ENCODE measurements at places on chromosomes 4 and X.

DNA sequence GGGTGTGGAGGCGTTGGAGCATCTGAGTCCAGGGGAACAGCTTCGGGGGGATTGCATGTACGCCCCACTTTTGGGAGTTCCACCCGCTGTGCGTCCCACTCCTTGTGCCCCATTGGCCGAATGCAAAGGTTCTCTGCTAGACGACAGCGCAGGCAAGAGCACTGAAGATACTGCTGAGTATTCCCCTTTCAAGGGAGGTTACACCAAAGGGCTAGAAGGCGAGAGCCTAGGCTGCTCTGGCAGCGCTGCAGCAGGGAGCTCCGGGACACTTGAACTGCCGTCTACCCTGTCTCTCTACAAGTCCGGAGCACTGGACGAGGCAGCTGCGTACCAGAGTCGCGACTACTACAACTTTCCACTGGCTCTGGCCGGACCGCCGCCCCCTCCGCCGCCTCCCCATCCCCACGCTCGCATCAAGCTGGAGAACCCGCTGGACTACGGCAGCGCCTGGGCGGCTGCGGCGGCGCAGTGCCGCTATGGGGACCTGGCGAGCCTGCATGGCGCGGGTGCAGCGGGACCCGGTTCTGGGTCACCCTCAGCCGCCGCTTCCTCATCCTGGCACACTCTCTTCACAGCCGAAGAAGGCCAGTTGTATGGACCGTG lies 2.2 kb downstream of the AR start:
- DNase-seq = peak; percentile 19

DNA sequence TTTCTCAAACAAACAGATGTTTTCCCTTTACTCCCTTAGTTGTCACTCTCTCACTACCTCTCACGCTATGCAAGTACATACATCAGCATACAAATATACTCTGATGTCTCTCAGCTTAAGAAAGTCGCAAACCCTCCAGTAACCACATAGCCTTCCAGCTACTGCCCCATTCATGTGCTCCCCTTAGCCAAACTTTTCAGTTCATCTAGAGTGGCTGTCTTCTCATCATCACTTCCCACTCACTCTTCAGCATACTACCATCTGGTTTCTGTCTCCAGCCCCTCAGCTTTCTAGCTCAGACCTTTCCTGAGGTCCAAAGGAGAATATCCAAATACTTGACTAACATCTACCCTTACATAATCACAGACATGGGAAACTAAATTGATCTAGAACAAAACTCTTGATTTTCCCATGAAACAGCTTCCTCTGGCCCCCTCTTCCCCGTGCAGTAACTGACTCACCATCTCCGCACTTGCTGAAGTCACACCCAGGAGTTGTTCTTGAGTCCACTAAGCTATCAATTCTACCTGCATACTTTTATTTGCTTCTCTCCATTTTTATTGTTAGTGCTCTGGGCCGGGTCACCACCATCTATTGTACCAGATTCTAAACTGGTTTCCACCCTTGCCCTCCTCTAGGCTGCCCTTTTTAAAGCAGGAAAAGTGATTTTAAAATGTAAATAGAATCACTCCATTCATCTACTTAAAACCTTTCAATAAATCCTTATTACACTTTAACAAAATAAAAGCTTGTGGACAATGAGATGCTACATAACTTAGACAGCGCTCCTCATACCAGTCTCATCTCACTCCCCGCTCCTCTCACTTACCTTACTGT lies 57.2 kb downstream of the CASP6 start:
- DNase-seq = no peak

DNA sequence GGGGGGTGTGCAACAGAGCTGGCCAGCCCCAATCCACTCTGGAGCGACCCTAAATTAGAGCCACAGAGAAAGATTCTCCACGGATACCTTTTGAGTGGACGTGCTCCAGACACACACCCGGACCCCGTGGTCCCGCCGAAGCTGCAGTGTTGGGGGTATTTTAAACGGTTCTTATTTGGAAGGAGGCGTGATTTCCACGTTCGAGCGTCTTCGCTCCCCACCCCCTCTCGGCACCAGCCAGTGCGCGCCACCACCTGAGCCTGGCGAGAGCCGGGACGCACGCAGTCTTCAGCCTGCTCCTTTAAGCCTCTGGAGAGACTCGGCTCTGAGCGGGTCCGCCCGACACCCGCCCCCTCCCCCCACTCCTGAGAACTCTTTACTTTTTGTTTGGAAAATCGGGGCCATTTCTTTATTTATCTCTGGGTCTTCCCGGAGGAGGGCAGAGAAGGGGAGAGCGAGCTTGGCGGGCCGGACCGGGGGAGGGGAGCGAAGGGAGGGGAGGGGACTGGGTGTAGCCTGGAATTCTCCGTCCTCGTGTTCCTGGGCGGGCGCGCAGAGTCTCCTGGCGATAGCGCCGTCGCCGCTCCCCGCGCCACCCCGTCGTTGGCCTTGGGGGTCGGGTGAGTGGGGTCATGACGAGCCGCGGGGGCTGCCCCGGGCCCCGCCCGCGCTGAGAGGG lies 668 bp upstream of the PTCHD1 start:
- no peak for DNase-seq

GRCh38 chr4:20287246-20287645 lies 35.5 kb downstream of the SLIT2 start:
- no peak for DNase-seq

- no peak for DNase-seq
Observed at GRCh38 chr4:102614801-102615200, 113.6 kb downstream of the NFKB1 start.

- DNase-seq = no peak
Observed at GRCh38 chr4:74541667-74542066, 96.7 kb downstream of the AREG start.

DNA sequence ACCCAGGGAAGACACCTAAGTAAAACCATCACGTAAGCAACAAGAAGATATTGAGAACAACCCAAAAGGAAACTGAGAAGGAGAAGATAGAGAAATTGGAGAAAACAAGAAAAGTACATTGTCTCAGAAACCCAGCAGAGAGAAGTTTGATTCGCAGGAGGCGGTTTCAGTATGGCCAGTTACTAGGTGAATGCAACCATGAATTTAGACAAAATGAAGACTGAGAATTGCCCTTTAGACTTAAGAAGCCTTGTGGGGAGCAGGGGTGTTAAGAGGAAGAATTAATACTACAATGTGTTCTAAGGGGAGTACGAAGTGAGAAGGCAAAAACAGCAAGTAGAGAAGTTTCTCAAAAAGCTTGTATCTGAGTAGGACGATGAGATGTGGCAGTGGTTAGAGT lies 229.3 kb upstream of the NEIL3 start:
- DNase-seq = no peak

DNA sequence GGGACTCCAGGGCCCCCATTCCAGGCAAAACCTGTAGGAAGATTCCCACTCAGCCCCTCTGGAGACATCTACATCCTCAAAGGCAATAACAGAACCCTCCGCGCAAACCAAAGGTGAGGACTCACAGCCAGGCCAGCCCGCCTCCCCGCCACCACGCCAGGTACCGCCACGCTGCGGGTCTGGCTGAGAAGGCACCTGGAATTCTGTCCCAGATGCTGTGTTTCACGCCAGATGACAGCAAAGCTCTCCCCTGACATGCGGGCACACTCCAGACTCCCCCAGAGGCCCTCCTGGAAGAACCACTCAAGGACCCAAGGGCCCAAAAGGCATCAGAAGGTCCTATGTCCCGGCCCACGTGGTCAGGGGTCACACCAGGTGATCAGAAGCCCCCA lies 59.6 kb downstream of the FAM53A start:
- no peak for DNase-seq

GRCh38 chrX:11066812-11067211 lies 44.3 kb upstream of the HCCS start:
- no peak for DNase-seq

DNA sequence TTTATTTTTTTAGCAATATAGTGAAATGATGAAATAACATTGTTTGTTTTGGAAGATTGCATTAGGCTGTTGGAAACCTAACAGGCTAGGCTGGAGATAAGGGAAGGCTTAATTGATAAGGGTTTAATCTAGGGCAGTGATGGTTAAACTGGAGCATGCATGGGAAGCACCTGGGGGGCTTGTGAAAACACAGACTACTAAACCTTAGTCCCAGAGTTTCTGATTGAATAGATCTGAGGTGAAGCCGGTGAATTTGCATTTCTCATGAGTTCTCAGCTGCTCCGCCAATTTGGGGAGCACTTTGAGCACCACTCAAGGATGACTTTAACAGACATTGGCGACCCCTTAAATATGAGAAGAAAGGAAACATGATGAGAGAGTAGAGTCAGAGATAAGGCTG lies 11.5 kb downstream of the STK26 start:
- DNase-seq = no peak

GRCh38 chrX:6149060-6149872 lies 79.4 kb downstream of the NLGN4X start:
- no peak for DNase-seq

- no peak for DNase-seq
Observed at GRCh38 chr4:157023941-157024340, 52.0 kb upstream of the GLRB start.

DNA sequence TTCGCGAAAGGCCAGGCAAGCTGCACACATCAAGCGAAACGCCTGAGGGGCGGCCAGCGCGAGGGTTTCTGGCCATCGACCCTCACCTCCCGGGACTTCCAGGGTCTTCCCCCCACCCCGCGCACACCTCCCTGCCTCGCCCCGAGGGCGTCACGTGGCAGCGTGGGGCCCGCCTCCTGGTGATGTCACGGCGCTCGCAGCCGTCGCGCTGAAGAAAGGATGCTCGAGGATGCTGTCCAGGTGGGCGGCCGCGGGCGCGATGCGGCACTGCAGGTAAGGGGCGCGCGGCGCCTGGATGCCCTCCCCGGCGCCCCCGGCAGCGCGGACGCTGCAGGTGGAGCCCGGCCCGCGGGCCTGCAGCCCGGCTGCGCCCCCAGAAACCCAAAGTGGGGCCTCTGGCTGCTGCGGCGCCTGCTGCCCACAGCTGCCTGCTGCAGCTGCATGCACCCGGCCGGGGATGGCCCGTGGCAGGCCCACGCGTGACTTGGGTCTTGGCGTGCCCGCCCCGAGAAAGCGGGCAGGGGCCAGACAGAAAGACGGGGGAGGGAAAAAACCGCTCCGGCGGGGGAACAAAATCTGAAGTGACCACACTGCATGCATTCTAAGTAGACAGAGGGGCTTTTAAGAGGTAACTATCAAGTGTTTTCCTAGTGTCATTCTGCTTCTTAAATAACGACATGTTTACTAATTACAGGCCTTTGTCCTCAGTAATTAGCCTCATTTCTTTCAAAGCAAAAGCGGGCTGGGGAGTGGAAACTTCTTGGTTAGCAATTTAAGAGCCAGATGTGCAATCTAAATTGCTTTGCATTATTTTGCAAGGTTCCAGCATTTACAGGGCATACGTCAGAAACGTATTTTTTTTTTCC lies 1.7 kb downstream of the CLCN4 start:
- DNase-seq = no peak

DNA sequence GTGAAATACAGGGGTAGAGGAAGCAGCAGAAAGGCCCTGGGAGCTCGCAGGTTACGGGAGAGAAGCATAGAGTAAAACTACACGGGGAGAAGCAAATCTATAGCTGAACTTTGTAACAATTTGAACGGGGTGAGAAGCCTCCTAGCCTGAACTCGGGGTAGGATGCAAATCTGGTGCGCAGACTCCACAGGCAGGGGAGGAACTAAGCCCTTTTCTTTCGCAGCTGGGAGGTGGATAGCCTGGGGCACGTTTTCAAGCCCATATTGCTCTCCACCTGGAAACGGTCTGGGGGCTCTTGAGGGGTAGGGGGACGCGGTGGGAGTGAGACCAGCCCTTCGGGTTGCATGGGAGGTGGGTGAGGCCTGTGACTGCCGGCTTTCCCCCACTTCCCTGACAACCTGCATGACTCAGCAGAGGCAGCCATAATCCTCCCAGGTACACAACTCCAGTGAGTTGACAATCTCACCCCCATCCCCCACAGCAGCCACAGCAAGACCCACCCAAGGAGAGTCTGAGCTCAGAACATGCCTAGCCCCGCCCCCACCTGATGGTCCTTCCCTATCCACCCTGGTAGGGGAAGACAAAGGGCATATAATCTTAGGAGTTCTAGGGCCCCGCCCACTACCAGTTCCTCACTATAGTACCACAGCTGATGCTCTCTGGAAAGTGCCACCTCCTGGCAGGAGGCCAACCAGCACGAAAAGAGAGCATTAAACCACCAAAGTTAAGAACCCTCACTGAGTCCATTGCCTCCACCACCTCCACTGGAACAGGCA lies 29.9 kb downstream of the SOWAHB start:
- no peak for DNase-seq

- DNase-seq = no peak
Observed at GRCh38 chr4:90769251-90769650, 642.1 kb downstream of the CCSER1 start.

DNA sequence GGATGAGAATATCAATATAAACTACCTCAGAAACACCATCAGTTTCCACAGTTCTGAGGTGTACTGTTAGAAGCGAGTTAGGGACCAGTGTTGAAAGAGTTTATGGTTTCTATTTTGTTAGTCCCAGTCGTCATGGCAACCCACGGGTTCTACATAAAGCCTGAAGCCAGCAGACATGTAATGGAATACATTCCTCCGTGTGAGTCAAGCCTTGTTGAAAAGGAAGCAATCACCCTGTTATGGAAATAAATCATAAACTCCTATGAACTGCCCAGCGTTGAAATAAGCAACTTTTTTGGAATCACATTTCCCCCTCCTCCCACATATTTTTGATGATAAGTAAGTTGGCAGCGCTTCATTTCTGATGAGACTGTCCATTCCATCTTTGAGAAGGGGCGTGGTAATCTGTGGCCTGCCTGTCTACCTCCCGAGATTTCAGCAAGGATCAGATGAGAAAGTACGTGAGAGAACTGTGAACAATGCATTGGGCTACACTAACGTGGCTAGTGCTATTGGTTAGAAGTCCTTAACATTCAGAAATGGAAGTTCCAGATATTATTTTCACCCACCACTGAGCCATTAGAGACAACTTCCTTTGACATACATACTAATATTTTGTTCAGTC lies 40.4 kb upstream of the PDHA1 start:
- no peak for DNase-seq

- no peak for DNase-seq
Observed at GRCh38 chr4:83751336-83751949, 215.5 kb downstream of the GPAT3 start.

DNA sequence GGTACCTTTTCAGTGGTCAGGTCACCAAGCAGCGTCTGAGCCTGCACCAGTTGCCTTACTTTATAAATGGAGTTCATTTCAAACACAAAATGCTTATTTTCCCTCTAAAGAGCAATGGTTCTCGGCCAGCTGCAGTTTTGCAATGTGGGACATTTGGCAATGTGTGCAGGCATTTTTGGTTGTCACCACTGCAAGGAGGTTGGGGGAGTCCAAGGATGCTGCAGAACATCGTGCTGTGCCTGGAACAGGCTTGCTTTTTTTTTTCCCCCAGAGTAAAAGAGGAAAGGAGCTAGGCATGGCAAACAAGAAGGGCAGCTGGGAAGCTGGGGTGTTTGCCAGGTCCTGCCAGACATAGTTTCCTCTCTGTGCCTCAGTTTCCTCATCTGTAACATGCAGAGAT lies 115.6 kb downstream of the GPR143 start:
- DNase-seq = no peak

GRCh38 chrX:1598876-1599790 lies 7.7 kb downstream of the AKAP17A start:
- DNase-seq = no peak

- DNase-seq = no peak
Observed at GRCh38 chr4:151679231-151679630, 81.6 kb downstream of the GATB start.

All from suppressor macrophage treated with lipopolysaccharide for 4 hours (primary cell).